A549 treated with RU486 at 1 μM for 4 hours (cell line): ENCODE measurements at places on chromosomes 6 and 20. TPM values are rescaled to one million over a fixed set of nuclear protein-coding genes. Genes with fewer than 3 reads are reported as not detected.

The NSFL1C gene
- total RNA-seq, result 110 to 150 TPM (median 118 TPM) in 5 replicates

The GUCA1A gene
- total RNA-seq, result not detected in 5 replicates

The PACRG gene
- total RNA-seq, result 0.25 TPM in 1 of 5 replicates, not detected in the others

The FAM209A gene
- total RNA-seq, result 0.21 to 0.59 TPM (median 0.31 TPM) in 4 of 5 replicates, not detected in the other
